ENCODE measurements at places on chromosomes 3 and 15.
A peak's percentile ranks its signal among the peaks of the same experiment; 100 is the strongest.

DNA sequence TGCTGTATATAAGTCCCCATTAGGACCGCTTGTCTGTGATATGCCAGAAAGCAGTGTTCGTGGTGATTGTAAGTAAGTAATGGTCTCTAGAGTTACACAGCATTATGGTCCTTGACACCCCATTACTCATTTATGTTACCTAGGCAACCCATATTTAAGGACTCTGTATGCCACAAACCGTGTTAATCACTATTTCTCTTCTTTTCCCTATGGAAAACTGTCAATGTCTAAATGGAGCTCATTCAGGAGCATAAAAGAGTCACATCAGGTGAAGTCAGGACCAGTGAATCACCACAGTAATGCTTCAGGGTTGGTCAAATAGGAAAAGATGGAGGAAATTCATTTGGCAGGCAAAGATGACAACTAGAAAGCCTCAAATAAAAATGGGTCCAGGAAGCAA, 146.6 kb upstream of the PEX5L start:
- DNase-seq = no peak

DNA sequence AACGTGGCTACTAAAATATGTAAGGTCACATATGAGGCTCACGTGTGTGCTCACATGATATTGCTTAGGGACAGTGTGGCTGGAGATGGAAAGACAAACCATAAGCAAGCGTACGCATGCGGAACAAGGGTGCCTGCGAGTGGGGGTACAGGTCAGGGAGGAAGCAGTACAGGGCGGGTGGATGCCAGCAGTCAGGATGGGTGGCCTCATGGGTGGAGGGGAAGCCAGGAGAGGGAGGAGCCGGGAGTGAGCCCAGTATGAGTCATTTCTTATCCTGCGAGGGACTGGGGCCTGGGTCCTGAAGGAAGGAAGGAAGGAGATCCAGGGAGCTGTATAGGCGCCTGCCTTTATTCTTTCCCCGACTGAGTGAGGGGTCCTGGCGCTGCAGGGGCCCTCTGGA, 42.0 kb upstream of the CGNL1 start:
- DNase-seq = peak; percentile 59

DNA sequence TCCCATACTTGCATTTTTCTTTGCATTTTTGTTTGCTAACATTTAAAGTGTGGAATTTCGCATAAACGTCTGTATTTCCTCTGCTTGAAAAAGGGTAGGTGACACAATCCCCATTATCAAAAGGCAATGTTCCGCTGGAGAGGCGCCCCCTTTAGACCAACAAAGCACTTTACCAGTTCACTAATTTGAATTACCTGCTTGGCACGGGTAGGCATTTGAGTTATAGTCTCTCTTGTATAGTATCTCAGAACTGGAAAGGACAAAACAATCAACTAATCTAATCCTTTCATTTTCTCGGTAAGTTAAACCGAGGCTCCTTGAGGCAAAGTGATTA, 775 bp upstream of the CCDC39 start:
- DNase-seq = peak; percentile 71

- DNase-seq = peak; percentile 67
Measured at GRCh38 chr3:150412561-150413231, 4.6 kb downstream of the TSC22D2 start.

- DNase-seq = no peak
Measured at GRCh38 chr3:101685870-101686307, 629 bp downstream of the RPL24 start.

- no peak for DNase-seq
Measured at GRCh38 chr3:188339410-188340295, 185.7 kb downstream of the LPP start.

DNA sequence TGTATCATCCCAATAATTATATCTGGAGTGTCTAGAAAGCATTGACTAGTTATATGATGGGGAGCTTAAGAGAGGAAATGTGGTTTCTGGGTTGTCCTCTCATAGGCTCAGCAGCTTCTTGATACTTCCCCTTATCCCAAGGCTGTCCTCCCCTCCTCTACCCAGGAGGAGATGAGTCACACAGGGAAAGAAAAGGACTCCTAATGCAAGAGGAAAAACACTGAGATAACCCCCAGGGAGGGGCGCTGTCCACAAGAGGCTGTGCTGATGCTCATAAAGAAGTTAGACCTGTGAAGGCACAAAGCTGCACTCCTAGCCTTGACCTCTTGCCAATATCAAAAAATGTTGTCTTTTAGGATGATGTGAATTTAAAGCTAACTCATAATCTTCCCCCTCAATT, 28.8 kb upstream of the GYG1 start:
- DNase-seq = peak; percentile 86

GRCh38 chr15:25810154-25810553, 53.0 kb downstream of the ATP10A start:
- DNase-seq = peak; percentile 7

DNA sequence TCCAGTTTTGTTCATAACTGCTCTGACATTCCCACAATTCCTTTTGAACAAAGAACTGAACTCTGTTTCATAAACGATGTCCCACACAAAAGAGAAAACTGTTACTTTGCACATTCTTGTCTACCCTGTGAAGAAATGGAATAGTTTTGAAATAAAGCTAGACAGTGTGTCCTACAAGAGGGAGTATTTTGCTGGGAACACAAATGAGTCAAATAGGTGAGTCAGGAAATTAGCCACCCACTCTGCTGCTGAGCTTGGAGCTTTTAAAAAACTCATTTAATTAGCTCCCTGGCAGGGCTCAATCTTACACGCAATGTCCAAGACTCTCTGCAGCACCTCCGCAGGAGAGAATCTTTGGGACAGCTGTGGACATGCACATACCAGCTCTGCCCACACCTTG, 193.4 kb downstream of the SLC9A9 start:
- DNase-seq = peak; percentile 42

- DNase-seq = no peak
Measured at GRCh38 chr3:128824132-128824850, 55.1 kb upstream of the ACAD9 start.

DNA sequence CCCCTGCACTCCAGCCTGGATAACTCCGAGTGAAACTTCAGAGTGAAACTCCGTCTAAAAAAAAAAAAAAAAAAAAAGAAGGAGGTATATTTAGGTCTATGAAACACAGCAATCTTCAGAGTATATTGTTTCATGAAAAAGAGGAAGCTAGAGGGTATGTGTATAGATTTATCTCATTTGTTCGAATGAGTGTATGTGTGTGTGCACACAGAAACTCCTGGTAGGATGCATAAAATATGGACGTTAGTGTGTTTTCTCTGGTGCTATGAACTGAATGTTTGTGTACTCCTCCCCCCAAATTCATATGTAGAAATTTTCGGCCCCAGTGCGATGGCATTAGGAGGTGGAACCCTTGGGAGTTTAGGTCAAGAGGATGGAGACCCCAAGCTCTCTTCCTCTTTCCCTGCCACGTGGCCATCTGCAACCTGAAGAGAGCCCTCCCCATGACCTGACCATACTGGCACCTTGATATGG, 98.6 kb upstream of the KLF13 start:
- DNase-seq = no peak

GRCh38 chr15:85500060-85500708, 119.8 kb downstream of the AKAP13 start:
- DNase-seq = no peak
